NCI-H187 treated with DMSO at 0.1 percent for 48 hours (cell line): ENCODE measurements at places on chromosomes 3 and 15.

GRCh38 chr3:13145131-13145825, 72.0 kb upstream of the IQSEC1 start:
- no peak for DNase-seq

GRCh38 chr3:182364323-182364722, 429.0 kb upstream of the ATP11B start:
- DNase-seq, result peak; percentile 16

DNA sequence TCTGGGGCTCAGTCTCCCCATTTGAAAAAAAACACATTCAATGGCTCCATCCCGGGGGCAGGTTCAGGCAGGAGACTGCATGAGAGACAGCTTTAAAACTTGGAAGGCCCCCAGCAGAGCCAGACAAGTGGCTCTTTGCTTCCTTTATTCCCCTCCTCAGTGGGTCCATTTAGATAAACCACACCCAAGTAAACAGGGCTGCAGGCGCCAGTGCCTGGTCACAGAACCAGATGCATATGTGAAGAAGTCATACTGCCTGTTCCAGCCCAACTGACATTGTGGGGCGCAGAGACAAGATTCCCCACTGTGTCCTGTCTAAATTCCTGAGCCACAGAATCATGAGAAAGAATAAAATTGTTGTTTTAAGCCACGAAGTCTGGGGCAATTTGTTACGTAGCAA, 9.0 kb downstream of the FBN1 start:
- no peak for DNase-seq

DNA sequence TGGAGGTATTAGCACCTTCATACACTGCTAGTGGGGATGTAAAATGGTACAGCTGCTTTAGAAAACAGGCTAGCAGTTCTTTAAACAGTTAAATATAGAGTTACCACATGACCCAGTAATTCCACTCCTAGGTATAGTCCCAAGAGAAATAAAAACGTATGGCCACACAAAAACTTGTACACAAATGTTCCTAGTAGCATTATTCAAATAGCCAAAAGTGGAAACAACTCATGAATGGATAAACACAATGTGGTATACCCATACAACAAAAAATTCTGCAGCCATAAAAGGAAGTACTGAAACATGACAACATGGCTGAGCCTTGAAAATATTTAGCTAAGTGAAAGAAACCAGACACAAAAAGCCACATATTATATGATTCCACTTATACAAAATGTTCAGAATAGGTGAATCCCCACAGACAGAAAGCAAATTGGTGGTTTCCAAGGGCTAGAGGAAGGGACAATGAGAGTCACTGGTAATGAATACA, 40.8 kb upstream of the KLF13 start:
- DNase-seq, result no peak

GRCh38 chr3:160180581-160181216, 44.5 kb upstream of the C3orf80 start:
- DNase-seq, result no peak

DNA sequence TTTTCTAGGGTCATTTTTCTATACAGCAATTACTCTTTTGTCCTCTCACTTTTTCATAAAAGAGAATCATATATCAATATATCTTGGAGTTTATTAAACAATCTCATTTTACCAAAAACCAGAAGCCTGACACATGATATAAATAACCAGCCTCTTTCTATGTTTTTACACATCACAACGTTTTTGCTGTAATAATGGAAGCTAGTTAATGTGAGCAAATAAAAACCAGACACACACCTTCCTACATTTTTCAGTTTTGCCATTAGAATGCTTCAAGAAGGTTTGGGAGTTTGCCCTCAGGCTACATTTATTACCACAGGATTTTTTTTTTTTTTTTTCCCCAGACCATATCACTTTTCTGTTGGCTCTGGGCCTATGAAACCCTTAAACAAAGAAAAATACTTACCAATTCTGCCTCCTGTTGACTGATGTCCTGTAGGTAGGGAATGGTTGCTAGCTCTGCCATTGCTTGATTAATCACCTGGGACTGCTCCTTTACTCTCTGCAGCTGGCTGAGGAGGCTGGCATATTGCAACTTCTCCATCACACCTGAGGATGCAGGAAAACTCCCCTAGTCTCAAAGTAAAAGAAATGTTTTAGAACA, 165.5 kb downstream of the ECT2 start:
- no peak for DNase-seq
